ENCODE measurements at places on chromosomes 5 and 9.

DNA sequence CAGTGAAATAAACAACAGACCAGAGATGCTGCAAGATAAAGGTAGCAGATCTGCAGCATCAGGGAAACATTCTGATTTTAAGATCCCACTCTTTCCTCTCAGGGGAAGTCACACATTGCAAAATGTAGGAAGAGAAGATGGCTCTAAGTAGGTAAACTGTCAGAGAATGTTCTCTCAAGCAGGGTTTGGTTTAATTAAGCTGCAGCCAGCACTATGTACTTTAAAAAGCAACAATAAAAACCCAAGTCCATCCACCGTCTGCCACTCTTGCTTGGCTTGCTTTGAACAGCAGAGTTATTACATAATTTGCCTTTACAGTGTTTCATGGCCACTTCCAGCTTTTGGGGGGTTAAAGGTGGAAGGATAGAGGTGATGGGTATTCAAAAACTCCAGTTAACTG is 343.2 kb upstream of the DAP start:
- no peak for DNase-seq

DNA sequence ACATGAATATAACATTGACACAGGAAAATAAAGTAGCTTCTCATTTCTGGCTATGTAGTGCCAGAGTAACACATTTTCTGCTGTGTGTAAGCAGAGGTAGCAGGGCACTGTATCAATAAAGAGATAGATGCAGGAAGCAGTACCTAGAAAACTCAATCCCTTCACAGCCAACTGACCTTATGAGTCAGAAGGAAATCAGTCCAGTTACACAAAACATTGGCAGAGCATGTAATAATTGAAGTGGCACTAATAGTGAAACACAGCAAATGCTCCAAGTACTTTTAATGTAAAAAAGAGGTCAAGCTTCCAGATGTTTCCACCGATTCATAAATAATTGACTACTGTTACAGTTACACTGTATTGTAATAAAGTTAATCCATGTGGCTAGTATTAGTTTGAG is 706.6 kb downstream of the EFNA5 start:
- DNase-seq: no peak

DNA sequence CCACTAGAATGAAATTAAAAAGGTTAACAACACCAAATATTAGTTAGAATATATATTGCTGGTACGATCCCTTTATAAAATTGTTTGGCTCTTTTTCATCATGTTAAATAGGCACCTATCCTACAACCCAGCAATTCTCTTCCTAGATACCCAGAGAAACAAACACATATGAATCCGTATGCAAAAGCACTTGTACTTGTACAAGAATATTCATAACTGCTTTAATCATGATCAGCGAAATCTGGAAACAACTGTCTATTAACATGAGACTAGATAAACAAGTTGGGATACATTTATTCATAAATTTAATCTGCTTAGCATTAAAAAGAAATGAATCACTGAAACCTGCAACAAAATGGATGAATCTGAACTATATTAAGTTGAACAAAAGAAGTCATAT is 113.7 kb upstream of the MAP1B start:
- DNase-seq: no peak

GRCh38 chr5:122967085-122967484 is 69.4 kb downstream of the PPIC start:
- no peak for DNase-seq

- no peak for DNase-seq
Observed at GRCh38 chr5:135851186-135851914, 16.9 kb downstream of the SLC25A48 start.

DNA sequence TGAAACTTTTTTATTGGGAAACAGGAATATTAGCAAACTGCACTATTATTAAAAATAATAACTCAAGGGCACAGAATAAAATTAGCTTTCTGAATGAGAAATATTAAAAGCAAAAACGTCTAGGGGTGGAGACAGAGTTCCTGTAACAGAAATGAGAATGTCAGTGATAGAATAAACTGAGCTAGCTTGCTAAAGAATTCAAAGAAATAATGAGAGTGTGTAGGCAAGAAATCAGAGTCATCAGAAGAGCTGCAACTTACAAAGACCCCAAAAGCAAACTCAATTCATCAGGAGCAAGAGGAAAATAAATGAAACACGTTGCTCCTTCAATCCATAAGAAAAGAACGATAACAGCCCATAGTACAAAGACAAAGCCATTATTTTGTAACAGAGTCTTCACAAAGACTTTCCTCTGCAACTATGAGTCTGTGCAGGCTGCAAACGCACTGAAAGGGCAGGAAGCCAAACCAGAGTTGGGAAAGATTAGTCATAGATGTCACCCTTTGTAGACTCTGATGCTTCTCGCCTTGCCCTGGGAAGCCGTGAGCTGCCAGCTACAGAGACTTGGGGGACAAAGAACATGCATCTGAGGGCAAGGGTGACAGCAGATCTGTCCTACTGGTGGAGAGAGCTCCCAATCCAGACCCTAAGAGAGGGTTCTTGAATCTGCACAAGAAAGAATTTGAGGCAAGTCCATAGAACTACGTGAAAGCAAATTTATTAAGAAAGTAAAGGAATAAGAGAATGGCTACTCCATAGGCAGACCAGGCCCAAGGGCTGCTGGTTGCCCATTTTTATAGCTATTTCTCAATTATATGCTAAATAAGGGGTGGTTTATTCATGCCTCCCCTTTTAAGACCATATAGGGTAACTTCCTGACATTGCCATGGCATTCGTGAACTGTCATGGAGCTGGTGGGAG is 40.8 kb downstream of the SHC3 start:
- no peak for DNase-seq

GRCh38 chr5:61563401-61563800 is 231.3 kb downstream of the ZSWIM6 start:
- no peak for DNase-seq

DNA sequence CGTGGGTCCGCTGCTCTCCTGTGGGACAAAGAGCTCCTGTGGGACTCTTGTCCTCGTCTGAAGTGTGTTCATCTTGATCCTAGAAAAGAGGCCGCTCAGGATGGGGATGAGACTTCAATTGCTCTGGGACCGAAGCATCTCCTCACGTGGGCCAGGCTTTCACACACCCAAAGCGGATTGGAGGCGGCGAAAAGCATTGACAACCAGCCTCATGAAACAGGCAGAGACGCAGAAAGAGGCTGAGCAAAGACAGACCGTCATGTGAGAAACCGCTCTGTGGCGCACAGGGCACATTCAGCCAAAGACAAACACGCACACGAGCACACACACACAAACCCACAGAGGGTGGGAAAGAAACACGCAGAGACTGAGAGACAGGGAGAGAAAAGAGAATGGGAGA is 479.5 kb downstream of the SPATA31A7 start:
- no peak for DNase-seq

DNA sequence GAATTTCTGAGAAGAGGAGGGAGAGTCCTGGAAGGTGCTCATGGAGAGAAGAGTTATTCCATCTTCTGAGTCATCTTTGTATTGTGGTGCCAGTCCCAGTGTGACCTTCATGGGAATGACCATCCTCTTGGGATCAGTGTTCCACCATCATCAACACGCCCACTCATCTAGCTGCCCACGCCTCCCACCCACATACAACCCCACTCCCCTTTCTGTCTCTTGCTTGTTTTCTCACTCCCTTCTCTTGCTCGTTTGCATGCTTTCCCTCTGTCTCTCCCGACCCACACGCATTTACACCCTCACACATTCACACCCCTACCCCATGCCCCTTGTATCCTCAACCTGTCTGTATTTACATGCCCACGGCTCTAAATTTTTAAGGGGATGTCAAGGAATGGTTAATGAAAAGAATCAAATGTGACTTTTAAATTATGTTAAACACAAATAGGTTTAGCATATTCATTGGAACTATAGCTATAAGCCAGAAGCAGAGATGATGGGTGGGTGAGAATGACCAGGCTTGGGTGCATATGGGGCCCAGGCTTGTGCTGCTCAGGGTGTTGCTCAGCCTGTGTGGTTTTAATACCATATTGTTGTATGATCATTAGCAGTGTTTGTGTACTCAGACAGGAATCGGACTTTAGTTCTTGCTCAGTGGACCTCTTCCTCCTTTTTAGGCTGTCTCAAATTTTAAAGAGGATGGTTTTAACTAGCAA is 160.4 kb downstream of the ARHGAP26 start:
- no peak for DNase-seq

GRCh38 chr5:102777099-102777498 is 22.0 kb downstream of the PAM start:
- DNase-seq: no peak

- DNase-seq: no peak
Observed at GRCh38 chr9:92747459-92748232, 17.0 kb downstream of the BICD2 start.

DNA sequence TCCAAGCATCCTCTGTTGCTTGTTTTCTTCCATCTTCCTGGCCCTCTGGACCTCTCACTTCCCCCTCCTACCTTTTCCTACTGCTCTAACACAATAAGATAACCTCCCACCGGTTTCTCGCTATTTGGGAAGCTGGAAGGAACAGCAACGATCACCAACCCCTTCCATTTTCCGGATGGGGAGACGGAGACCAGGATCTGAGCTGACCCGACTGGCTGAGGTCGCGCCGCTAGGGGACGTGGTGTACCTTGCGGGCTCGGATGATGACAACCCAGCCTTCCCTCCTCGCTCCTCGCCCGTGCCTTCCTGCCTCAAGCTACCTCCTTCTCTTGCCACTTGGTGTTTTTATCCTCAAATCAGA is 1.9 kb downstream of the LPAR1 start:
- no peak for DNase-seq

GRCh38 chr9:109907400-109907799 is 127.4 kb downstream of the PALM2AKAP2 start:
- no peak for DNase-seq

GRCh38 chr9:21305213-21305612 is at the start of gene IFNA5:
IFNA5 (minus strand) TSS chr9:21305313; CDS start chr9:21305256, 57 bp downstream.
- no peak for DNase-seq

- no peak for DNase-seq
Observed at GRCh38 chr9:104227108-104227507, 133.0 kb downstream of the SMC2 start.

- no peak for DNase-seq
Observed at GRCh38 chr5:117682416-117682815, 1107.8 kb upstream of the SEMA6A start.

- no peak for DNase-seq
Observed at GRCh38 chr9:91084896-91085516, 276.7 kb downstream of the AUH start.

DNA sequence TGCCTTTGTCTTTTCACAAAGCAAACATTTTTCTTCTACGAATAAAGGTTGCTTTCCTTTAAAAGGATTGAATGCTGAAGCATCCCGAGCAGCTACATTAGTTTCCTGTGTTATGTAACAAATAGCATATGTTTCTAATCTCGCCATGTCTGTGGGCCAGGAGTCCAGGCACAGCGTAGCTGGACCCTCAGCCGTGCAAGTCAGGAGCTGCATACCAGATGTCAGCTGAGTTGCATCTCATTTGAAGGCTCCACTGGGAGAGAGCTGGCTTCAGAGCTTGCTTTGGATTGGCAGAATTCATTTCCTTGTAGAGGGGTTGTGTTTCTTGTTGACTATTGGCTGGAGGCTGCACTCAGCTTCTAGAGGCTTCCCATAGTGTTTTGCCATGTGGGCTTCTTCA is 16.0 kb upstream of the GOLPH3 start:
- DNase-seq: no peak

DNA sequence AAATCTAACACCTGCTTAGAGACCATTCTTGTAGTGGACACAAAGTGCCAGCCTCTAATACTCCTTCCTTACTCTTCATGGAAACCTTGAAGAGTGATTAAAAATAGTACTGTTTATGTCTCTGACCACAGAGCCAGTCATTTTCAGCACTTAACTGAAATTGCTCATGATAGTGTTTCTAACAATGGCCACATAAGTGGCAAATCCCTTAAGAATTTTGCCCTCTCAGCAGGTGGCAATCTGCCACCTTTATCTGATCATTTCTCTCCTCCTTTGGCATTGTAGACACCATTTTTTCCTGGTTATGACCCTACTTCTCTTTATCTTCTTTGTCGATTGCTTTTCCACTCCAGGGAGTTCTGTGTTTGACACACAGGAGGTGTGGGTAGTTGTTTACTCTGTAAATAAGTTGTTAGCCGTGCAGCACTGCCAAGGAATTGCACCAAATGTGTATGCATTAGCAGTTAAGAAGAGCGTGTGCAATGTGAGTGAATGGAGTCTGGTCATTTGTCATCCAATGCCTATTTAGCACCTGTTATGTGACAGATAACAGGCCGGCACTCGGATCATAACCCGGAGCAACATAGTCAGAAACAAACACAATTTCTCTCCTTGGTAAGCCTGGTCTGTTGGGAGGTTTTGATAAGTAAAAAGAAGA is 36.8 kb upstream of the STARD4 start:
- no peak for DNase-seq

GRCh38 chr5:59660737-59661136 is 232.8 kb downstream of the PDE4D start:
- no peak for DNase-seq

DNA sequence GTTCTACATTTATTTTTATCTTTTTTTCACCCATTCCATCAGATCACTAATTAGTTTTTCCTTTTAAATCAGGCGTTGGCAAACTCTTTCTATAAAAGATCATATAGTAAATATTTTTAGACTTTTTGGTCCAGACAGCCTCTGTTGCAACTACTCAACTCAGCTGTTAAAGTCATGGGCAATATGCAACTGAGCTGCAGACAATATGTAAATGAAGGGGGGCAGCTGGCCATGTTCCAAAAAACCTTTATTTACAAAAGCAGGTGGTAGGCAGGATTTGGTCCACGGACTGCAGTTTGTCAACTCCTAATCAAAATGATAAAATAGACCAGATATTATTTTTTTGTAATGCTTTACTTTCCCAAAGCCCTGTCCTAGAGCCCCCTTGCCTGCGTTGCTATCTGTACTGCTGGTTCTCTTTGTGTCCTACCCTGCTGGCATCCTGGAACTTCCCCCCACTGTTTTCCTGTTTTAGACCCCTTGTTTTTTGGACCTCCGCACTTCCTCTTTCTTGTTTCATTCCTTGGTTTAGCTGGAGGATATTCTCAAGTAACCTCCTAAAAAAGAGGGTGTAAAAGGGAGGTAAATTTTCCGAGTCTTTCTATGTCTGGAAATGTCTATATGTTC is 24.7 kb upstream of the TNFSF8 start:
- no peak for DNase-seq

DNA sequence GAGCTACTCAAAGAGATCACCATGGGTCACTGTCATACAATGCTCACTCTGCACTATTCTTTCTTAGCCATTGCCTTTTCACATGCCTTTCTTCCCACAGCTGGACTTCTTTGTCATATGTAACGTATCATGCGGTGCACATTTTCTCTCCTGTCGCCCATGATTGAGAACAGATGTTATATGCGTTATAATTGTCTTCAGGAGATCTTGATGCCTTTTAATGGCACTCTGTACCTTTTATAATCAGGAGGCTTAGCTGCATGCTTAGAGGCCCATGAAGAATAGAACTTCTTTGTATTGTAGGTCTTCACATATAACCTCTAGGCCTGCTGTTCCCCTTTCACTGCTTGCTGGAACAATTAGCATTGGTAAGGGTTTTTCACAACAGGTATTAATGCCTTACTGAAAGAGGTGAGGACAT is 436.1 kb downstream of the CDH10 start:
- no peak for DNase-seq
